ENCODE measurements at places on chromosomes 12 and 14. TPM values are rescaled to one million over a fixed set of nuclear protein-coding genes. Genes with fewer than 3 reads are reported as not detected.

Gene KLHDC1
- 6.6 TPM for total RNA-seq

DNA sequence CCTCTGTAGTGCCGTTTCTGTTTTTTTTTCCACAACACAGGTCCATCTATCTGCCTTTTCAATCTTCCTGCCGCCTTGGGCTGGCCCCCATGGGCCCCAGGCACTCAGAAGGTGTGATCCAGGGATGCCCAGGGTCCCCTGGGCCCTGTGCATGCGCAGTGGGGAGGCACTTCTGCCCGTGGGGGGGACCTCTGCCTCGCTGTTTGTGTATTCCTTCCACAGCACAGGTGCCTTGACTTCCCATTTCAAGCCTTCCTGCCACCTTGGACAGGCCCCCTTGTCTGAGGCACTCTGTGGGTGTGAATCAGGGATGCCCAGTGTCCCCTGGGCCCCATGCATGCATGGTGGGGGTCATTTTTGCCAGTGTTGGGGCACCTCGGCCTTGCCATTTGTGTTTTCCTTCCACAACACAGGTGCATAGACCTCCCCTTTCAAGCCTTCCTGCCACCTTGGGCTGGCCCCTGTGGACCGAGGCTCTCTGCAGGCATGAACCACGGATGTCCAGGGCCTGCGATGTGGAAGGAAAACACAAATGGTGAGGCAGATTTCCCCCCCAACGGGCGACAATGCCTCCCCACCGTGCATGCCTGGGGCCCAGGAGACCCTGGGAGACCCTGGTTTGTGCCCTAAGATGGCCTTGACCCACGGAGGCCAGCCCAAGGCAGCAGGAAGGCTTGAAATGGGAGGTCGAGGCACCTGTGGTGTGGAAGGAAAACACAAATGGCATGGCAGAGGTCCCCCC is 366.5 kb downstream of the ALG10 start:
- DNase-seq, result peak; percentile 41

DNA sequence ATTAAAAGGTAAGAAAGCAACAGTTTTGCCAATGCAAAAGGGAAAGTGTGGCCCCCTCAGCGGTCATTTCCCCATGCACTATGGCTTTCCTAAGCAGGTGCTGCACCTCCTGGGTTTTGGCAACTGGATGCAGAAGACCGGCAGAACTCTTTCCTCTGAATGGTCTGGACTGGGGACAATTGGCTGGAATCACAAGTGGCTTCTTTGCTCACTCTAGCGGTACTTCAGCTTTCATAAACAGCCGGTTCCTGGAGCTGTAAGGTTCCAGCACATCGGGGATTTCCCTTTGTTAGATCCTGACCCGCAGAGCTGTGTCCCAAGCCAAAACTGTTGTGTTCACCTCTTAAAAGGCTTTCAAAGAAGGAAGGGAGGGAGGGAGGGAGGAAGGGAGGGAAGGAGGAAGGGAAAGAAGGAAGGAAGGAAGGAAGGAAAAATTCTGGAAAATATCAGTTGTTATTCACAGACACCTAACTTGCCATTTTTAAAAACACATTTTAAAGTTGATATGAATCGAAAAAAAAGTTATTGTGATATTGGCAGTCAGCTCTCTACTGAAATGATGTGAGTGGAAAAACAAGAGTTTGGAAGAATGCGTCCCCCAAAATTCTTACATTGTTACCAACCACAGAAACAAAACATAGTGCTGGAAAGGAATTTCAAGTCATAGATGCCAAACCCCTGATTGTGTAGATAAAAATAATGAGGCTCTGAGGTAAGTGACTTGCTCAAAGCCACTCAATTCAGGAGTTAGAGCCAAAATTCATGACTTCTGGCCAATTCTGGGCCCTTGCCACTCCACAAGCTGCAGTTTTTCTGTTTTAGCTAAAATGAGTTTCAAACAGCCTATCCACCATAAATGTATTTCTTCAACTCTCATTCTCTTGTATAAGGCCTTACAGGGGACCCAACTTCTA is 220.6 kb upstream of the HMGA2 start:
- no peak for DNase-seq

GRCh38 chr12:62192180-62192902 is 67.9 kb upstream of the USP15 start:
- no peak for DNase-seq

- no peak for DNase-seq
These were observed 839 bp downstream of the FICD start for GRCh38 chr12:108515916-108516315.

DNA sequence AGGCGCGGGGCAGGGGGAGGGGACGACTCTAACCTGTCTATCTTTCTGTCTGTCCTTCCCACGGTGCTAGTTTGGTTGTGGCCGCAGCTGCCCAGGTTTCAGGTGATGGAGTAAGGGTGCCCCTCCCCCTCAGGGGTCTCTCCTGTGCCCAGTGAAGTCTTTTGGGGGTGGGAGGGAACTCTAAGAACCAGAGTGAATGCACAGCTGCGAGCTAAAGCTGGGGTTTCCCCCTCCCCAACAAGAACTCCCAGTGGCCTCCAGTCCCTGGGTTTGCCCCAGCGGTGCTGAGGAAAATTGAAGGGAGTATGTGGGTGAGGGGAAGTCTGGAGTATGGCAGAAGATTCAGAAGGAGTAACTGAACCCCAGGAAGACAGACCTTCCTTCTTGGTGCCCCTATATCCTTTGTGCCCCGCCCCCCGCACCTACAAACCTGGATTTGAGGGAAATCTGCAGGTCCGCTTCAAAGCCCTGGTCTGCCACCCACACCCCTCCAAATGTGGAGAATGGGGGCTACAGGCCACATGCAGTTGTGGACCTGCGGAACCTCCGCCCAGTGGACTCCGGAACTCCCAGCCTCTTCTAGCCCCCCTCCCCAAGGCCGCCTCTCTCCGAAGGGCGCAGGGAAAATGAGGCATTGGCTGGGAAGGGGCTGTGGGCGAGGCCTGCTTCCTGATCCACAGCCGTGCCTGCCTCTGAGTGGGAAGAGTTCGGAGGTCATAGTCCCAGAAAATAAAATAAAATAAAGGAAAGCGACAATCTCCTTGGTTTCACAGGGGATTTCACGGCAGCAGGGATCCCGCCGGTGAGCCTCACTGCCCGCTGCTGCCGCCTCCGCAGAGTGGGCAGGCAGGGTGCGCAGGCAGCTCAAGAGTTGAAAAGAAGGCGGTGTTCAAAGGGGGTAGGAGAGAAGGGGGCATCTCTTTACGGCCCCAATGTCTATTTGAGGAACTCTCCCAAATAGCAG is 3.4 kb upstream of the HOXC9 start:
- no peak for DNase-seq

Gene FAM222A
- 7.8 TPM for total RNA-seq

- peak; percentile 96 for DNase-seq
These were observed 23.5 kb upstream of the ZFP36L1 start for GRCh38 chr14:68816183-68816942.

DNA sequence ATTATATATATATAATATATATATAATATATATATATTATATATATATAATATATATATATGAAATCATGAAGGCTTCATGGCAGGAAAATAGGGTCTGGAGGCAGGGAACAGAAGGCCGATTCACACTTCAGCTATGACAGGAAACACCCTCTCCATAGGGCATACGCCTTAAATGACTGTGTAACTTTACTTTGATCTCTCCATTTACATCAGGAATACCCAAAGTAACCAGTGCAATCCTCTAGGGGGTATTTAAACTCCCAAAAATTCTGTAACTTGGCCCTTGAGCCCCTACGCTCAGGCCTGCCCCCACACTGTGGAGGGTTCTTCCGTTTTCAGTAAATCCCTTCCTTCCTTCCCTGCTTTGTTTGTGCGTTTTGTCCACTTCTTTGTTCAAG is 40.4 kb upstream of the PPP2R5C start:
- no peak for DNase-seq

GRCh38 chr14:68223631-68224030 is 404.1 kb downstream of the RAD51B start:
- DNase-seq, result no peak

Gene TAS2R14
- total RNA-seq, result 1.3 TPM
